ENCODE measurements at places on chromosomes 16 and 17.

GRCh38 chr16:29925105-29925756 lies 795 bp downstream of the KCTD13 start:
- no peak for DNase-seq

DNA sequence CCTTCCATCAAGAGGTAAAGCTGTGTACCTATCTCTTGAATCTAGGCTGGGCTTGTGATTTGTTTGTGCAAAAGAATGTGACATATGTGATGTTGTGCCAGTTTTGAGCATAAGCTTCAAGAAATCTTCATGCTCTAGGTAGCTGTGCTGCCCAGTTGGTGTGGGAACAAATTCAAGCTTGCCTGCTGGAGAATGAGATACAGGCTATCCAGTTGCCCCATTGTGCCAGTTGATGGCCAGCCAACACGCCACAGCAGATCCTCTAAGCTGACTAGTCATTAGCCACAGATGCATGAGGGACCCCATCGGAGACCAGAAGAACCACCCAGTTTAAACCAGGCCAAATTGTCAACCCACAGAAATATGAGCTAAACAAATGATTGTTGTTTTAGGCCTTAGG lies 180.5 kb upstream of the MPHOSPH6 start:
- DNase-seq, result no peak

GRCh38 chr16:12775656-12776236 lies 27.9 kb downstream of the CPPED1 start:
- DNase-seq, result no peak

DNA sequence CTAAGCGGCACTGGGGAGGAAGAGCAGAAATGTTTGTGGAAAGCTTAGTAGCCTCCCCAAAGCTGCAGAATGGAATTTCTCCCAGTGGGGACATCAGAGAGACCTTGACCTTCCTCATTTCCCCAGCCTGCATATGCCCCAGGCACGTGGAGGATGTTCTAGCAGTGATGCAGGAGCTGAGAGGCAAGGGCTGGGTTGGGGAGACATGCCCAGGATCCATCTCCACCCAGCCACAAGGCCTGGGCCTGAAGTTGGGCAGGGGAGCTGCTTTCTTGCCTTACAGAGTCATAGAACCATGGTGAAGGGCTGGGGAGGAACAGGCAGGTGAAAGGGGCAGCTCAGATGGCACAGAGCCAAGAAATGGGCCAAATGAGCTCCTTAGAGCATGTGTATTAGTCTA lies 104.0 kb downstream of the TMEM132E start:
- no peak for DNase-seq

GRCh38 chr16:11966173-11966572 lies 1.2 kb downstream of the TNFRSF17 start:
- DNase-seq, result no peak

- no peak for DNase-seq
These were observed 43.7 kb downstream of the IRX5 start for GRCh38 chr16:54974367-54974766.

- DNase-seq, result no peak
These were observed 5.6 kb downstream of the VAC14 start for GRCh38 chr16:70795296-70795912.

GRCh38 chr16:53053967-53054669 lies 673 bp upstream of the CHD9 start:
- no peak for DNase-seq

DNA sequence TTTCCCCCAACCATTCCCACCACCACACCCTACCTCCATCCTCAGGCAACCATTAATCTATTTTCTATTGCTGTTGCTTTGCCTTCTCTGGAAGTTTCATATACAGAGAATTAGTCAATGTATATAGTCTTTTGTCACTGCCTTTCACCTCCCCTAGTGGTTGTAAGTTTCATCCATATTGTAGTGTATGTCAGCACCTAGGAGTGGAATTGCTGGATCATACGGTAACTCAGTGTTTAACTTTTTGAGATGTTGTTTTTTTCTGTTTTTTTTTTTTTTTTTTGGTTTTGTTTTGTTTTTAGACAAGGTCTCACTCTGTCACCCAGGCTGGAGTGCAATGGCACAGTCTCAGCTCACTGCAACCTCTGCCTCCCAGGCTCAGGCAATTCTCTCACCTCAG lies 16.9 kb downstream of the EEF2K start:
- no peak for DNase-seq

DNA sequence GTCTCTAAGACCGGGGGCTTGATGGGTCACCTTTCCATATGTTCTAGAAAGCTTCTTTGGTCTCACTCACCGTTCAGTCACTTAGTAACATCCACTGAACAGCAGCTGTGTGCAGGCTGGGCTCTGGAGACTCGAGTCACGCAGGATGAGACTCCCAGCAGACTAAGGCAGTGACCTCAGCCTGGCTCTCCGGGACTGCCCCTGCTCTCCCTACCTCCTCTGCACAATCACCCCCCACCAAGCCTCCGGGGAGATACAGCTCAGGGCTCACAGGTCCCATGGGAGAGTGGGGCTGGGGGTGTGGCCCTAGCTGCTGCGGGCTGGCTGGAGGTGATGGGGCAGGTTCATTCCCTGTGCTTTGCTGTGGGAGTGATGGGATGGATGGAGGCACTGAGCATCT lies 14.1 kb downstream of the FLYWCH2 start:
- no peak for DNase-seq

DNA sequence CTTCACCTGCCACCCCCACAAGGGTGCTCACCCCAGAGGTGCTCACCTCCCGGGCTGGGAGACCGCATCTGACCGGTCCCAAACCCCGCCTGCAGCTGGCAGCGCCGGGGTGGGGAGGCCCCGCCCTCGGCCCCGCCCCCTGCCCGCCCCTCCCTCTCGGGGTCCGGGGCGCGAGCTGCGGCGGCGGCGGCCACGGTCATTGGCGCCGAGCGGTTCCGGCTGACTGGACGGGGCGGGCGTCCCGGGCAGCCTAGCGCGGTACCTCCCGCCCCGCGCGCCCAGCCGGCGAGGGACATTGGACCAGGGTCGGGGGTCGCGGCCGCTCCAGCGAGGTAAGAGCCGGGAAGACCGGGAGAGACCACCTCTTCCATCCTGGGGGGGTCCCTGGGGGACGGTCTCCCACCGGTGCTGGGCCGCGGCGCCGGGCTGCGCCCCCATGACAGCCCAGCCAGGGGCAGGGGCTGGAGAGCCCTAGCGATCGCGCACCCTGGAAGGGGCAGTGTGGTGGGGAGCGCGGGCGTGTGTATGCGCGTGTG lies at the start of gene CACNG5:
Gene CACNG5 (plus strand): TSS at position 199 of the 536 bp plus-strand sequence. CDS start 42,216 bp downstream, outside the sequence.
- no peak for DNase-seq

DNA sequence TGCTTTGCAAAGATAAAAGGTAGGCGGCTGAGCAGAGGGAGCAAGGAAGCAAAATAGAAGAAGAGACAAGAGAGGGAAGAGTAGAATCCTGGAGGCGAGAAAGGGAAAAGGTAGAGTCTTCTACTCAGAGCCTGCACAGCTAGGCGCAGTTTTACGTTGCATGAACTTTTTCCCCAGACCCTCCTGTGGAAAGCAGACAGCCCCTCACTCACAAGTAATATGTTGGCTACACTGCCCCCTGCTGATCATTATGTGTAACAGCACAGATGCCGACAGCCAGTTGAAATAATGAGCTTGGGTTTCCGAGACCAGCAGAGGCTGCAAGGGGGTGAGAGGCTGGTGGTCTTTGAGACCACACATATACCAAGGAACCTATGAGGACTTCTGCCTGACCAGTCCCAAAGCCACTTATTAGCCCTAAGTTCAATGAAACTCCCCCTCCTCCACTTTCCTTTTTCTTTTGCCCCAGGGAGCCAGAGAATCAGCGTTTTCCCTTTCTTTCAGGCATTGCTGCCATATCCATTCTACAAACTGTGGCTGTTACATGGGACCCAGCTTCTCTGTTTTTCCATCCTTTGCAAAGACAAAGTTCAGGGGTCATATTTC lies 22.5 kb upstream of the CMTR2 start:
- no peak for DNase-seq

DNA sequence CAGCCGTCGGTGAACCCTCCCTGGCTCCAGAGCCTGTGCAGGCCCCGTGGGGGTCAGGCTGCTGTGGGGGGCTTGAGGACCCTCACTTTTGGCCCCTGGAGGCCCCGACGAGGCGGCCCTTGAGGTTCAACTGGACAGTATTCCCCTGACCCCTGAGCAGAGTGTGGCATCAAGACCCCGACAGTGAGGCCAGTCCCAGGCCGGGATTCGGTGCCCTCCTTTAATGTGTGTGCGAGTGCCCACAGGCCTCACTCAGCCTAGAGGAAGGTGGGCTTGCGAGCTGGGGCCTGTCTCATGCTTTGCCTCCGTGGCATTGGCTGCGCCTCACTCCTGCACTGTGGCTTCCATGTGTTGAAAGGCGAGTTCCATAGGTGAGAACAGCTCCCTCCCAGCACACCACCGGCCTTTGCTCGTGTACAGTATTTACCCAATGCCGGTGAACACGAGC lies 94.5 kb downstream of the METRNL start:
- no peak for DNase-seq

DNA sequence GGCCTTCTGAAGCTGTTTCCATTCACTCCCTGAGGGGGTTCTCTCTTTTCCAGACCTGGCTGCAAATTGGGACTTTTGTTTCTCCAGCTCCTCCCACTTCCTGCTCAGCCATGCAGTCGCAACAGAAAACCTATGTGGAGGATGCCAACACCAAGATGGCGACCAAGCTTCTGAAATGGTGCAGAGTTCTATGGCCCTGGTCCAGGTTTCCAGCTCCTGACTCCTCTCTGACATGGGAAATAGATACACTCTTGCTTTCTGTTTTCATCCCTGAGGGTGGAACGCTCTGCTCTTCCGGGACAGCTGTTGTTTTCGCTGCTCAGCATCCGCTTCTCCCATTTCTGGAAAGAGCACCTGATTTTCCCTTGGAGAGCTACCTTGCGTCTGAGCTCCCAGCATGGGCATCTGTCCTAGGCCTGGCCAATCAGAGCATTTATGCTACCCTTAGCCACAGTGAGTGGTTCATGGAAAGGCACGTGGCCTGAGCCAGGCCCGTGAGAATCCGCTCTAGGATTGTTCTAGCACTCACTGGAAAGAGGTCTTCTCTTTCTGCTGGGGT lies 8.1 kb downstream of the GPRC5B start:
- no peak for DNase-seq

- DNase-seq, result no peak
These were observed 78.9 kb upstream of the EEF2KMT start for GRCh38 chr16:5176505-5176904.

DNA sequence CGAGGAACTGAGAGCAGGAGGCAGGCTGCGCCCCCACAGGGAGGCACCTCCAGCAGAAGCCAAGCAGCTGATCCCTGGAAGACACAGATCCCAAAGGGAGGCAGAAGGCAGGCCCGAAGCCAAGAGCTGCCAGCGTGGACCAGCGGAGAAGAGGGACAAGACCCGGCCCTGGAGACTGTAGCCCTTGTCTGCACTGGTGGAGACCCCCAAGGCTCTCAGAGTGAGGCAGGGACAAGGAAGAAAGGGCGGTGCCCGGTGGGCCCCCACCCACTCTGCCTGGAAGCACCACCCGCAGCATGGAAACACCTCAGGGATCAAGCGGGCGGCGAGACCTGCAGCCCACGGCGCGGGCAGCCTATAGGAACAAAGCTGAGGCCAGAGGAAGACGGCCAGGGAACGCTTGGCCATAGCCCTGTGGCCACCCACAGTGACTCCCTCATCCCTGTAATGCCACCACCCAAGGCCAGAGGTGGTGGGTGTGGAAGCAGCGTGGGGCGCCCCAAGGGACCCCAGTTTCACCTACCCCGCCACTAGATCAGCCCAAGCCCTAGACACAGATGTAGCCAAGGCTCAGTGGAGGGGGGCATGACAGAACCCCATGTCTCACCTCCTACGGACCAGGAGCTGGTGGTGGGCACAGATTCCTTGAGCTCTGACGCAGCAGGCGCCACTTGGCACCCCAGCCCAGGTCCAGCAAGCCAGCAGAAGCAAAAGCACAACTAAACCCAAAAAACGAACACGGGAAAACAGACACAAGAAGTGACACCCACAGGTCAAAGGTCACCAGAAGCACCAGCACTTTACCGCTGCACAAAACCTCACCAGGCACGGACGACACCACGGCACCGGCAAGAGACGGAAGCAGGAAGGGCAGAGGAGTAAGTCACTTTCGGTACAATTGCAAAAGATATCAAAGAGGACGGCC lies 2.9 kb upstream of the SIRT7 start:
- no peak for DNase-seq

DNA sequence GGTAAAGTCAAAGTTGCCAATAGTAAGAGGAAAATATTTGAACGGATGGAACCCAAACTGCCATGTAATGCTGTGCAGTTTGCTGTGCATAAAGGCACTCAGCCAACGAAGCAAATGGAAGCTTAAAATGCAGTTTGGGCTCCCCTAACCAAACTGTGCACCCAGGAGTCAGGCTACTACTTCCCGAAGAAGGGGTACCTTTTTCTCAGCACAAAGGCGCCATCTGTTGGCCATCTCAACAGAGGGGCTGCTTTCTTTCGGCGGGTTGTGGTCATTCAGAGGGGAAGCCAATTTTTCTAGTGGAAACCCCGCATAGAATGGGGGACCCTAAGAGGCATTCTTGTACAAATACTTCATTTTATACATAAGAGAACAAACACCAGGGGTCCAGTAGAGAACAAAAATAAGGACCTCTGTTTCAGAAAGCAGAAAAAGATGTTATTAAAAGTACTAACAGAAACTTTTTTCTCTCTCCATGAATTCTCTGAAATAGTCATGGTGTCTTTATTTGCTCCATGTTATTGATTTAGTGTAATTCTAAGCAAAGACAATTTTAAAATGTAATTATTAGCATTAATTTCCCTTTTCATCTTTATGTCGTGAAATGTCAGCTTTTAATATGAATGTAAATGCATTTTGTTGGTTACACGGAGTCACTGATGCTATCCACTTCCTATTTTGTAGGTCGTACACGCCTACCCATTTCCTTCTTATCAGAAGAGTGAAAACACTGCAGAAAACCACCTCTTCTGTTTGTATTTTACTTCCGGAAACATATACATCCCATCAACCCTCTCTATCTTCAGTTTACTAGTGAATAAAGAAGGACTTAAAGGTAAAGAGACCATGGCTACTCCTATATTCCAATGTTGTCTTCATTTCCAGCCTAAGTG lies 453.3 kb downstream of the KCNJ2 start:
- no peak for DNase-seq

DNA sequence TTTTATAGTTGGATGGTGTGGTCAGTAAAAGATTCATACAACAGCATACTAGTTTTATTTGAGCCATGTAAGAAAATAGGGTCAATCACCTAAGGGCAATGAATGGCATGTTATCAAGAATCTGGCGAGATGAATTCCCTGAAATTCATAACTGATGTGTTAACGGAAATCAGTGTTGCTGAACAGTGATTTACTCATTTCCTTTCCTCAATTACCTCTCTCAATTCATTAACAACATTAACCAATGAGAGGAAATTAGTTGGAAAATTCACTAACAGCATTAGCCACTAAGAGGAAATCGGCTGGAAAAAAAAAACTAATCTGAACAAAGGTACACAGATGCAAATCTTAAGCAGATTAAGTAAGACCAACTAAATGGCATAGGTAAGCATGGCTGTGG lies 6.3 kb downstream of the CMTR2 start:
- DNase-seq, result no peak

GRCh38 chr17:72373910-72374741 lies 253.3 kb downstream of the SOX9 start:
- DNase-seq, result no peak

- DNase-seq, result no peak
These were observed 87.4 kb upstream of the GRIN2A start for GRCh38 chr16:10269632-10270031.

All from activated CD4-positive, alpha-beta T cell treated with anti-CD3 and anti-CD28 coated beads, Interleukin-2, amount 50 U/mL, for 4 hours (primary cell).